Activated T-helper 1 cell treated with anti-CD3 and anti-CD28 coated beads, Interleukin-12 subunit alpha, Interleukin-12 subunit beta, Interleukin-2, Interleukin-4 antibody, amounts not matched to agents 30 ng/mL and 10 ng/mL and 1 ng/mL, durations not matched to agents 14 hours and 24 hours and 36 hours (primary cell): ENCODE measurements at places on chromosomes 2 and 18. TPM values are rescaled to one million over a fixed set of nuclear protein-coding genes. Genes with fewer than 3 reads are reported as not detected.

DNA sequence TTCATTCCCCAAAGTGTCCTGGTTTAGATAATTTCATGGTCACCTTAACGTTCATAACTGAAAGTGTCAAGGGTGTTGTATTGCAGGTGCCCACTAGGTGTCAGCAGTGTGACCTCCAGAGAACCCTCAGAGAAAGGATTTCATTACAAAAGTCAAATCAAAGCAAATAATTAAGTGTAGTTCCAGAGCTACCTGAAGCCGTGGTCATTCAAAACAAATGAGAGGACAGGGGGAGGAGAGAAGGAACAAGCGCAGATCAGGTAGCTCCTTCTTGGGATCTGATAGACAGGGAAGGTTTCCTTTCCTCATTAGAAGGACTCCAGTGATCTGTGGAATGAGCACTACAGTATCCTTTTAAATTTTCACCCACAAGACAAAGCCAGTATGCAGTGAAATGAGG lies at the start of gene SLC9A4:
TSS of gene SLC9A4 (plus strand) at position 207 of the 400 bp plus-strand sequence. CDS start 534 bp downstream, outside the sequence.
- peak; percentile 28 for DNase-seq

- no peak for DNase-seq
Measured at GRCh38 chr18:59029663-59030429, 109.8 kb upstream of the SEC11C start.

TRABD2A gene
- 62.1 and 62.2 TPM in 2 replicates for total RNA-seq

SPATA3 gene
- total RNA-seq: not detected in 2 replicates

INSIG2 gene
- total RNA-seq: 31.3 and 34.6 TPM in 2 replicates
